ENCODE measurements at places on chromosomes 16 and 17.
A peak's percentile ranks its signal among the peaks of the same experiment; 100 is the strongest.

DNA sequence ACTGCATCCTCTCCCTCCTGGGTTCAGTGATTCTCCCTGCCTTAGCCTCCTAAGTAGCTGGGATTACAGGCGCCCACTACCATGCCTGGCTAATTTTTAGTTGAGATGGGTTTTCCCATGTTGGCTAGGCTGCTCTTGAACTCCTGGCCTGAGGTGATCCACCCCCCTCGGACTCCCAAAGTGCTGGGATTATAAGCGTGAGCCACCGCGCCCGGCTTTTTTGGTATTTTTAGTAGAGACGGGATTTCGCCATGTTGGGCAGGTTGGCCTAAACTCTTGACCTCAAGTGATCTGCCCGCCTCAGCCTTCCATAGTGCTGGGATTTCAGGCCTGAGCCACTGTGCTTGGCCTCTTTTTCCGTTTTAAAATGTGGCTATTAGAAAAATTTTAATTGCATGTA is 343.8 kb upstream of the RBFOX1 start:
- DNase-seq: no peak

- no peak for DNase-seq
These were observed 178.0 kb downstream of the RPTOR start for GRCh38 chr17:80722661-80723060.

- DNase-seq: peak; percentile 88
These were observed 1.5 kb downstream of the HCFC1R1 start for GRCh38 chr16:3022208-3022683.

DNA sequence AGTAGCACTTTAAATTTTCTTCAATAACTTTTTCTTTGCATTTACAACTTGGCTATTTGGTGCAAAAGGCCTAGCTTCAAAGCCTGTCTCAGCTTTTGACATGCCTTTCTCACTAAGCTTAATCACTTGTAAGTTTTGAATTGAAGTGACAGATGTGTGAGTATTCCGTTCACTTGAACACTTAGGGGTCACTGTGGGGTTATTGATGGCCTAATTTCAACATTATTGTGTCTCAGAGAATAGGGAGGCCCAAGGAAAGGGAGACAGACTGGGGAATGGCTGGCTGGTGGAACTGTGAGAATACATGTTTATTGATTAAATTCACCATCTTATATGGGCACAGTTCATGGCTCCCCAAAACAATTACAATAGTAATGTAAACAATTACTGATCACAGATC is 84.1 kb downstream of the TAOK1 start:
- DNase-seq: no peak

DNA sequence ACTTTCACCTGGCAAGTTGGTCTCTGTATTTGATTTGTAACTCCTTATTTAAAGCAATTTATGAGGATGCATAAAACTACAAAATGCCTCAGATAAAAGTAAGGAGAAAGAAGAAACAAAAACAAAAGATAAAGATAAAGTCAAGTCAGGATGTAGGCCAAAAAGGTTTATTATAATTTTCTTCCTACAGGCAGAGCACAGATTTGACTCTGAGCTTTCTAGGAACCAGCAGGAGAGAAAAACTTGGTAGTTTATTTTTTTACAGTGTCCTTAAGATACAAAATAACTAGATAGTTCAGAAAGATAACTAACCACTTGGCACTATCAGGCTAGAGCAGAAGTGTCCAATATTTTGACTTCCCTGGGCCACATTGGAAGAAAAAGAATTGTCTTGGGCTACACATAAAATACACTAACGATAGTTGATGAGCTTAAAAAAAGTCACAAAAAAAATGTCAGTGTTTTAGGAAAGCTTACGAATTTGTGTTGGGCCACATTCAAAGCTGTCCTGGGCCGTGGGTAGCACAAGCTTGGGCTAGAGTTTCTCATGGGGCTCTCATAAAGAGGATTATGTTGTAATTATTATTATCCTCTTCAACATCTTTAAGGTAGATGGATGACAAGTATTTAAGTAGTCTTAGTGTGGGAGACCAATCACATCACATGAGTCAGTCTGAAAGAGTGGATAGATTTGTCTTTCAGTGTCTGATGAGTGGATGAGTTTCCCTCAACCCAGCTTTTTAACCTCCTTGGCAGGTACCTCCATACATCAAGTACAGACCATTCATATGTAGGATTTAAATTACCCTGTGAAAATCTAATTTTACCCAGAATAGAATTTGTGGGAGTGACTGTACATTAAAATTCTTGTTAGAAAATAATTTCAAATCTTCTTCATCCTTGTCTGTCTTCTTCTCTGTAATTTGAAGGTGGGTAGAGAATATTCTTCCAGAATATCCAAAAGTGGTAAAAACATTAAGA is 17.0 kb downstream of the PAFAH1B1 start:
- DNase-seq: no peak

All from stimulated activated CD8-positive, alpha-beta memory T cell treated with anti-CD3 and anti-CD28 coated beads, Interleukin-7, amount 100 ng/mL, for 4 hours (primary cell).